ENCODE measurements at places on chromosomes 7 and 10.

DNA sequence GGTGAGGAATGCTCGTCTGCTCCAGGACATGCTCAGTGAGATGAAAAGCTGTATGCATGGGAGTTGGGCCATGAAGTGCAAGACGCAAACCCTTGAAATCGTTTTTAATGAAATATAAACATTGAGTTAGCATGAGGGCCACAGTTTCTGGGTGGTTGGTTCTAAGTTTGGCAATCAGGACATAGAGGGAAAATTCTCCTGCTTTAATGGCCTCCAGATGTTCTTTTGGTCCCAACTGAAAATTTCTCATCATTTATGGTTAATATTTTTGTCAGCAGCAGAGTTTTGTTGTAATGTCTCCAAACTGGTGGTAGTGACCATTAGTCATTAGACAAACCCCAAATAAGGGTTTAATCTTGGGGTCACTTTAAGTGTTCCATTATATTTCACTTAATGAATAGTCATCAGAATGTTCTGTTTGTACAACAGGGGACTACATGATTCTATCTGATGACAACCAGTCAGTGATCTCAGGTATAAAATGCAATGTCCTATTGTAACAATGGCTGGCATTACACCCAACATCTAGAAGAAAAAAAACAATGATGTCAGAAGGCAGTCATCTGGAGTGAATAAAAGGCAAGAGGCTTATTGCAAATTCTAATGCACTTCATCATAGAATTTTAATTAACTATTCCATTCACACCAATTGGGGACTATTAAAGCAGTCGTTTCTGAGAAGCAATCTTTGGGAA is 197.4 kb downstream of the JCAD start:
- no peak for DNase-seq

DNA sequence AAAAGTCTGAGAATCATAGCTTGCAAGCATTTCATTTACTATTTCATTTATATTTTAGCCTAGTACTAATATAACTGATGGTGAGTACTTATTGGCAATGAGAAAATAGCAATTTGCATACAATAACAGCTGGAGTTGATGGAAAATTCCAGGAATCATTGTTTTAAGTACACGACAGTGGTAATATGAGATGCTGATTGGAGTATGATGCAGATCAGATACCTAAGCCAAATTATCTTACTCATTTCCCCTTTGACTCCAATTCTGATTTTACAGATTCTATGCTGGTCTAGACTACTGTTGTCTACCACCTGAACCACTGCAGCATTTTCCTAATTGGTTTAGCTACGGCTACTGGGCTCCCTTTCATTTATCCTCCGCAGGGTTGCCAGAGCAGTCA is 36.7 kb downstream of the GNG11 start:
- DNase-seq = no peak

GRCh38 chr7:71517940-71518699 is 386.2 kb downstream of the GALNT17 start:
- DNase-seq = no peak

GRCh38 chr10:49274886-49275285 is 24.1 kb upstream of the C10orf71 start:
- no peak for DNase-seq

DNA sequence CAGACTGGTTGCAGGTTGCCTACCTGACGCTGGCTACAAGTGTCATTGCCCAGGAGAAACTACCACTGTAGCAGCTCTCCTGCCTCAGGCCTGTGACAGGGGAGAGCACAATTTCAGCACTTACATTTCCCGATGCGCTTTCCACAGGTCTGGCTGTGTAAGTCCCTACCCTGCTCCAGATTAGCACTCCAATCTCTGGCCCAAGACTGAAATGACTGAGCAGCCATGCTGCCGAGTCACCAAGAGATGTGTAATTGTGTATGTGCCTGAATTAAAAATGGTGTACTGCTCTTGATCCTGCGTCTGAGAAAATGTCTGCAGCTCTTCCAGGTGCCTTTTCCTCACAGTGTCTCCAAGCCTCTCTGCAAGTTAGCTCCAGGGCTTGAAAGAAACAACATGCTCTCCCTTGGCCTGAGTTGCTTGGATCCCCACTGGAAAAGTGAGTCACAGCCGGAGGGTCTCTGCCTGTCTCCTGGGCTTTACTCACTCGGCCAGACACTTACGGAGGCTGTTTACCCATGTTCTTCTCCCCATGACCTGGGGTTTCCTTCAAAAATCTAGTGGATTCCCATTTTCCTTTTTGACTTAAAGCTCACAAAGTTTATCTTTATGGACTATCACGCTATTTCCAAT is 1001.7 kb upstream of the KCND2 start:
- DNase-seq = no peak

- DNase-seq = no peak
Measured at GRCh38 chr10:125264757-125265578, 104.6 kb upstream of the CTBP2 start.

DNA sequence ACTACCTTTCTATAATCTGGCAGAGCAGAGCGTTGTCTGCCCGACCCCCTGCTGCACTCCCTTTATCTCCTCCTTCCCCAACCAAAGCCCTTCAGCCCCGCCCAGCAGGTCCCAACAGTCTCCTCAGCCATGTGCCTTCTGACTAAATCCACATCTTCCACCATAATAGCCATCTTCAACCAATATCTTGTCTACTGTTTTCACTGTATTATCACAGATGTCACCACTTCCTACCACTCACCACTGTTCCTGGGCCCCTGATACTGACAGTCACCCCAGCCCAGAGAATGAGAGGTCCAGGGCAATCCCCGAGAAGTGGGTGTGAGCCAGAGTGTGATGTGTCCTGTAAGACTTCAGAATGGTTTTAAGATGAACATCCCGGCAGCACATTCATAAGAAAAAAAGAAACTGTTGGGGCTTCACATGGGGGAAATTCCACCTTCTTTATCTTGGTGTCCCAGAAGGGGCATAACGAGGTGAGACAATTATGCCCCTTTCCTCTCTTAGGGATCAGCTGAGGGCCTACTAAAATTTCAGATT is 25.3 kb downstream of the CCDC6 start:
- DNase-seq = peak; percentile 52

DNA sequence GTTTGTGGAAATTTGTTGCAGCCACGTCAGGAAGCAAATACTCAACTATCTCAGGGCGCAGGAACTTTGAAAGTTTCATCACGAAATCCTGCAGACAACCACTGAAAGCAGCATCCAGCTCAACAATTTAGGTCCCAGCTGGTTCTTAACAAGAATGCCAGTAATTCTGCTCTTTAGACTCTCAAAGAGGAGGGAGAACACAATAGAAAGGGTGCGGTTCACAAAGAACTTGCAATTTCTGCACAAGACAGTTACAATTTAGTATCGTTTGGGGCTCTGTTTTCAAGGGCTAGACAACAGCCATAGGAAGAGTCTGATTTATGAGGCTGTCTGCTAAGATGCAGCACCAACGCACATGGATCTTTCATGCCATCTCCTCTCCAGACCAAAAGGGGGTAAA is 223.1 kb downstream of the FGFR2 start:
- DNase-seq = no peak

DNA sequence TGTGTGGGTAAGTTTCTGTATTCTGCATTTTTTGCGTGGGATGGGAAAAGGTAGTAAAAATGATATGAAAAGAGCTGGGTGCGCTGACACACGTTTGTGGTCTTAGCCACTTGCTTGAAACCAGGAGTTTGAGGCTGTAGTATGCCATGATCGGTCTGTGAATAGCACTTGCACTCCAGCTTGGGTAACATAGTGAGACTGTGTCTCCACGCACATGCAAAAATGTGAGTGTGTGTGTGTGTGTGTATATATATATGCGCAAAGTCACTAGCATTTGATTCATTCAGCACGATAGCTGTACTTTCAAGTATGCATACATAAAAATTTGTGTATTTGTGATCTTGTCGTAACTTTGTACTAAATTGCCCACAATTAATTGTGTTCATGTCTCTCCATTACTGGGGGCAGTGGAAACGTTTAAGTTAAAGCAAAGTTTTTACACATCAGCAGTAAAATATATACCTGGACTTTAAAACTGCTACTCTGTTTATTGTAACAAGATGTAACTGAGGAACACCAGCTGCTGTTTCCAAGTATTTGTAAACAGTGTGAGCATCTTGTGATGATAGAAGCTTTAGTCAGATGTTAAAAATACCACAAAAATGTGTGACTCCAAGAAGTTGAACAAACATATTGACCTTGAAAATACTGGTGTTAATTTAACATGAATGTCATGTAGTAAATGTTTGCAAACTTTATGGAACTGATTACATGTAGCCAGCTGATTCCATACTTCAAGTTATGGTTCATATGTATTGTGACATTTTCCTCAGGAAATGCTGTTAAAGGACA is 1.6 kb downstream of the ZRANB1 start:
- DNase-seq = no peak

GRCh38 chr7:142606081-142606480 is 143.2 kb upstream of the PRSS1 start:
- DNase-seq = no peak

DNA sequence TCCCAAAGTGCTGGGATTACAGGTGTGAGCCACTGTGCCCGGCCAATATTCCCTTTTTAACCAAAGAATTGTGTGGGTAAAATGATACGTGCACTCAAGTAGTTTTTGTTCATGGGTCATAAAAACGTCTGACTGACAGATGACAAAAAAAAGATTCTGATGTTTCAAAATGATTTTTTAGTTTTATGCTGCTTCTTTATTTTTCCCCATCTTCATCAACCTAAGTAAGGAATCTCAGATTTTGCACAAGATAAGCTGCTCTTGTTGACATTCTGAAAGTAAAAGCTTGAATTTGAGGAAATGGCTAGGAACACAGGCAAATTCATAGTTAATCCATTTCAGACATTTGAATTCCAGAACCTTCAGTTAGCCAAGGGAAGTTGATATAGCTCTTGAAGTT is 526.1 kb upstream of the NRP1 start:
- DNase-seq = no peak

DNA sequence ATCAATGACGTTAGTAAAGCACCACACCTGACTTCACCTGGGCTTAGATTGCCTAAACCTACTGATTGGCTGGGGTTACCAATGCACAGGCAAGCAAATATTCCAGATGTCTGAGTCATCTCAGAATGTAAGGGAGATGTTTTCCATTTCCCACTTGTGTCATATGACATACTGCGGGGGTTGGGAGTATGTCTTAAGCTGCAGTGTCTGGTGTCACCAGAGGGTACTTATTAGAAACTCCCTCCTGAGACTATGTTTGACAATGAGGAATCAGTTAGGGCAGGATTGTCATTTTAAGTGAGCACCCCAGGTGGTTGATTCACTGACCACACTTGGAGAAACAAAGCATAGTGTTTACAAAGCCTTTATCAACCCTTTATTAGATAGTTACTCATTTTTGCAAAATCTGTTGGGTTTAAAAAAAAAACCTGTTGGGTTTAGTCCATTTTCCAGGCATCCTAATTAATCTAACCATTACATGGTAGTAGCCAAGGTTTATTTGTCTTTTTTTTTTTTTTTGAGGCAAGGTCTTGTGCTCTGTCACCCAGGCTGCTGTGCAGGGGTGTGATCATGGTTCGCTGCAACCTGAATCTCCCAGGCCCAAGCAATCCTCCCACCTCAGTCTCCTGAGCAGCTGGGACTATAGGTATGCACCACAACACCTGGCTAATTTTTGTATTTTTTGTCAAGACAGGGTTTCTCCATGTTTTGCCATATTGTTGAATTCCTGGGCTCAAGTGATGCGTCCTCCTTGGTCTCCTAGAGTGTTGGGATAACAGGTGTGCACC is 72.5 kb downstream of the CDK6 start:
- no peak for DNase-seq

DNA sequence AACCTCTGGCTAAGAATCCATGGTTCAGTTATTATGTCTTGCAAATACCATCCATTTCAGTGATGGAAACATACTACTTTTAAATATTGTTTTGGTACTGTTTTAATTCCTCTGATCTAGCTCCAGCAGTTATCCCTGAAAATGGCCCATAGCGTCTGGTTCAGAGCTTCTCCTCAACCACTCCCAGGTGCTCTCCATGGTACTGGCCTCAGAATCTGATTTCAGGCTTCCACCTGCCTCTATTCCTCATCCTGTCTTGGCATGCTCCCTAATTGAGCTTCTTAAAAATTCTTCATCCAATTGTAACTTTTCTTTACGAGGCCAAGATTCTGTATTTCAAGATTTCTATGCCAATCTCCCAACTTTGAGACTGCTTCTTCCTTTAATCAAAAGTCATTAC is 236.3 kb downstream of the HTR7 start:
- DNase-seq = no peak

DNA sequence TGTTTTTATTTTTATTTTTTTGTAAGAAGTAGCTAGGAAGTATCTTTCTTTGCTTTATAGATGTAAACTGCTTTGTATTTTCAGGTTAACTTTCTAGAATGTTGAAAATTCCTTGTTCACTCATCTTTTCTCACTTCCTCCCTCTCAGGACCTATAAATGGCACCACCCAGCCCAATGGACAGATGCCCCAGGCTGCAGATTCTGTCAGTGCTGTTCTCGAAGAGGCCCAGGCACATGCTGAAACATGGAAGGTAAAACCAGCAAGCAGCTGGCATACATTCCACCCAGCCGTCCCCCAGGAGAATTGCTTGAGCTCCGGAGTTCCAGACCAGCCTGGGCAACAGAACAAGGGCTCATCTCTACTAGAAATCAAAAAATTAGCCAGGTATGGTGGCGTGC is 47.1 kb upstream of the PDSS1 start:
- no peak for DNase-seq

DNA sequence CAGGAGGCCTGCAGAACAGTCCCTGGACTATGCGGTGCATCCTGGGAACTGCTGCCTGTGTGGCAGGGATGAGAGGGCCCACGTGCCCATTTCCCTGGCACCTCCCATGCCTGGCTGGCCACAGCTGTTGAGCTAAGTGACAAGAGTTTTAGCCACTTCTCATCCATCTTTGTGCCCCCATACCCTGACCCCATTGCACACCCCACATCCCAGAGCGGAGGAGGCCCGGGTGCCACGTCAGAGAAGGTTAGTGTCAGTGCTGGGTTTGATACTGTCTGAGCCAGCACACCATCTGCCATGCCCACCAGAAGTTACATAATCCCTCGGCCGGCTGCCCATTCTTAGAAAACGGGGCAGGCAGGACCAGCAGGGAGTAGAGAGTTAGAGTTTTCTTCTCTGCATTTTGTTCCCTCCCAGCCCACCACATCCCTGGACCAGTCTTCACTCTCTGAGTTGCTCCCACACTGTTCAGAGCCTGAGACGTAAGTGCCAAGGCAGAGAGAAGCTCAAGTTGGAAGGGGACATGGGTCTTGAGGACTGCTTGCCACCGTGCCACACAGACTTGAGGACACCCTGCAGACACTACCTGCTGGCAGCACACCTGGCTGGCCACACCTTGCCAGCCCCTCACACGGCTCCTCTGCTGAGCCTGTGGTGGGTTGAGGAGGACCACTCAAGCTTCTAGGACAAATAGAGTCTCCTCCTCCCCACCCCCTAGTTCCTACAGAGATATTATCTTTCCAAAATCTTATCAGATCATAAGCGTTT is 13.1 kb downstream of the UNC5B start:
- no peak for DNase-seq

DNA sequence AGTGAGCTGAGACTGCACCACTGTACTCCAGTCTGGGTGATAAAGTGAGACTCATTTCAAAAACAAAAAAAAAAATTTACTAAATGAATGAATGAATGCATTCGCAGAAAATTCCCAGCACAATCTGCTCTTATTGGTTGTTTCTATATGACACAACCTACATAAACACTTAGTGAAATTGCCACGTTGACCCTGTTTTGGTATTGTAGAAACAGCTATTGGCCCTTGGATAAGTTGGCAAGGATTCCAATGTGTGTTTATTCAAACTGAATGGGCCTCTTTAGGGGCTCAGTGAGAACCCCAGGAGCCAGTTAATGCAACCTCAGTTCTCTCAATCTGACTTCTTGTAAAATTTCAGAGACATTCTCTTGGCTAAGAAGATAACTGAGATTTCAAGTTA is 66.0 kb downstream of the HHEX start:
- no peak for DNase-seq

Measured in activated CD4-positive, CD25-positive, alpha-beta regulatory T cell treated with anti-CD3 and anti-CD28 coated beads, Interleukin-2, amount 50 U/mL, for 72 hours (primary cell).